Pulmonary artery endothelial cell (primary cell): ENCODE measurements at places on chromosomes 5 and 9. TPM values are rescaled to one million over a fixed set of nuclear protein-coding genes. Genes with fewer than 3 reads are reported as not detected.

DNA sequence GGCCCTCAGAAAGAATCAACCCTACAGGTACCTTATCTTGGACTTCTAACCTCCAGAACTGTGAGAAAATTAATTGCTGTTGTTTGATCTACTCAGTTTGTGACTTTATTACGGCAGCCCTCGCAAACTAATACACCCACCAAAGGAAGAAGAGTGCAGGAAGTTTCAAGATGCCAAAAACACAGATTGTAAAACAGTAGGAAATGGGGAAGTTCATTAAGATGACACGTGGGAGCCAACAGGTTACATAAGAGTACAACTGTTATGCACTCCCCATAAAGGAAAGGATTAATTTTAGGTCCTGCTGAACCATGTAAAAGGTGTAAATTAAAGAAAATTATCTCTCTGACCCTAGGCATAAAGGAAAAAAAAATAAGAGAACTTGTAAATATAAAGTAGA, 294.3 kb downstream of the EPB41L4A start:
- no peak for DNase-seq

GRCh38 chr5:23877847-23878246, 370.4 kb downstream of the PRDM9 start:
- DNase-seq, result no peak

DNA sequence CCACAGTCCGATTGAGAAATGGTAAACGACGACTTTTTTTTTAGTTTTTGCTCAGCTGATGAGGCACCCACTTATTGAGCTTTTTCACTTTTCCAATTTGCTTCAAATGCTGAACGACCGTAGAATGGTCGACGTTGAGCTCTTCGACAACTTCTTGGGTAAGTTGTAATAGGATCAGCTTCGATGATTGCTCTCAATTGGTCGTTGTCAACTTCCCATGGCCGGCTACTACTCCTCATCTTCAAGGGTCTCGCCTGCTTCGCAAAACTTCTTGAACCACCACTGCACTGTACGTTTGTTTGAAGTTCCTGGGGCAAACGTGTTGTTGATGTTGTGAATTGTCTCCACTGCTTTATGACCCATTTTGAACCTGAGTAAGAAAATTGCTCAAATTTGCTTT, 35.7 kb downstream of the NSD1 start:
- DNase-seq, result no peak

- DNase-seq, result no peak
These were observed 518 bp downstream of the SPRY4 start for GRCh38 chr5:142324136-142324870.

Gene ZNF622
- 38.0 and 41.9 TPM in 2 replicates for total RNA-seq
